Fibroblast of skin of abdomen (primary cell): ENCODE measurements at places on chromosomes 3 and 15.
A peak's percentile ranks its signal among the peaks of the same experiment; 100 is the strongest.

DNA sequence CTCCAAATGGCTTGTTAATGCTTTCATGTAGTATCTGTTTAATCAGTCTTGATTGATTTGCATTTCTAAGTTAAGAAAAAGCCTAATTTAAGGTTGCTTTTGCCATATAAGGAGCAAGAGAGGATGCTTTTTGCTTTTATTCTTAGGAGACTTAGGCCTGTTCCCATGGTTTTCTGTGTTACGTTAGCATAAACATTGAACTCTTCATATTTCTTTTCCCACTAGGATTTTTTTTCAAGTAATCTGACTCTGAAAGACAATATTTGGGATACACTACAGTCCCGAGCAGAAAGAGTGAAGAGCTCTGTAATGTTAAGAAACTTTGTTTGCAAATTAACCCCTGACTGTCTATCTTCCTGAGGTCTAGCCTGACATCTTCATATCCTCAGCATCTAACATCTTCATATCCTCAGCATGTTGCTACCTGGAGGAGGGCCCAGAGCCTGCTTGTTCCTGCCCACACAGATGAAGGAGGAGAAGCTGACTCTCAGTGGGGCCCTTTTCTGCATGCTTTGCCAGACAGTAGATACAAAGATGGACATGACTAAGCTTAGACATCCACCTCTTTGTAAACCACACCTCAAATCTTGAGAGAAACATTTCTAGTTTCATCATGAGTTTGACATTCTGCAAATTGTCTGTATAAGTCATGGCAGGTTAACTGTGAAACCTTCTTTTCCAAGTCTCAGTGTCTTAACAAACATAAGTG is 86.2 kb upstream of the COL6A5 start:
- no peak for DNase-seq

DNA sequence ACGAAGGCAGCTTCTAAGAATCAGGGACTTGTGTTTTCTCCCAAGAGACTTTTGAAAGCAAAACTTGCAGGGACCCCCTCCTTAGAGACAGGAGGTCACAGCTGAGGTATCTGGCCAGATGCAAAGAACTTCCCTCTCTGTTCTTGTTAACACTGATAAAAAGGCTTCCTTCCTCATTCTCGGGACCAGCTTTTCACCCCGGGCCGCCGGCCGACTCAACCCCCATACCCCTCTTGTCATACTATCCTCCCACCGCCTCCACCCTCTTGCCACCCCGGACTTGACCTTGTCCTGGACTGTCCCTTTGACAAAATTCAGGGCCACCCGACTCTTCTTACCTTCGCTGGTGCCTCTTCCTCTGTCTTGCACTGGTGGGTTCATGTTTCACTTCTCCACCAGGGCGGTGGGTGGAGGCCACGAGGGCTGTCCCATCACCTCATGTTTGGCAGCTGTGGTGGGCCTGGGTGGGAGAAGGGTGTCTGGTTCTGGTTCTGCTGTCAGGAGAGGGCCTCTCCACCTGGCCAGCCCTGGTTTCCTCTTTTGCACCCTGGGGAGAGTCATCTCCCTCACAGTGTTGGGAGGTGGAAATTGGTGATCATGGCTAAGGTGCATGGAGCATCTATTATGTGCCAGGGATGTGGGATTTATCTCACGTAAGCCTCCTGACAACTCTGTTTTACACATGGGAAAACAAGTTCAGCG is 32.5 kb downstream of the BHLHE40 start:
- DNase-seq = no peak

DNA sequence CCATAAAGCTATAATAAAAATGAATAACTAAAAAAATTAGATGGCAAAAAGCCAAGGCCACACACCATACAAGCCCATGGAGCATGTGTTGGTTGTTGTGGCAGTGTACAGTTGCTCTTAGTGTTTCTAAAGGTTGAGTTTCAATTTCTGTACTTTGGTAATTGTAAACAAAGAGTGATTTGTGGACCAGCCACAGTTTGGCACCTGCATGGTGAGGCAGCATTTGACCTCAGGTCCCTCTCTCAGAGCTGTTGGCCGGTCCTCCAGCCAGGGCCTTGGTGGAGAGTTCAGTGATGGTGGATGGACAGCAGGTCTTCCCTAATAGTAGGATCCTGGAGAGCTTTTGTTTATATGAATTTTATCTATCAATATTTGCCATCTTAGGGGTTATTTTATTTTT is 5.6 kb downstream of the ACAD9 start:
- DNase-seq = no peak

- no peak for DNase-seq
Measured at GRCh38 chr3:22691407-22691806, 511.7 kb upstream of the UBE2E2 start.

DNA sequence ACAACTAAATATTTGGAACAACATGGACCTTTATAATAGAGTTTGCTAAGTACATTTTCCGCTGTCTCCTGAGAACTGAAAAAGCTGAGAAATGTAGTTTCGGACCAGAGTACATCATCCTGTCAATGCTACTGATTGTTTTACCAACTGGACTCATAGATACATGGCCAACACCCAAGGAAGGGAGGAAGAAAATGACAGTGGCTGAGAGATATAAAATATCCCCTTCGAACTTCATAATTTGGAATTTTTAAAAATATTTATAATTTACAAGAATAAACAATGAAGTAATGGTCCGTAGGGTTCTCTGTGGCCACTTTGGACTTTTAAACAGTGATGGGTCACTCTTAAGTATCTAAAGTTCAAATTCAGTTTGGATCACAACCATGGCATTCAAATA is 1042.7 kb downstream of the MCTP2 start:
- DNase-seq = no peak

DNA sequence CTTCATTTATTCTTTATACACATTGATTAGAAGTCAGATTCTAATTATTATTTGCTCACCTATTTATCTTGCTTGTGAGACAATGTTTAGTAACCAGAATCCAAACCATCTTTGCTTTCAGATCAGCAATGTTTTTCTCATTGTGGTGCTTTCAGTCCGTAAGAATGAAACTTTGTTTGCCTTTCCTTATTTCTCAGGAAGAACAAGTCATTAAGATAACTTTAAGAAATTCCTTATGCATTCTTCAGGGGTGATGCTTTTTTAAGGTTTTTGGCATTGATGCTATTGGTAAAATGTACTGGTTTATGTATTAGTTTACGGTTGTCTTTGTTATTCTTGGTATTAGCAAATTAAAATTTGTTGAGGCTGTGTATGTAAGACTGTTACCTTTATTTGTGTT is 120.8 kb upstream of the POU1F1 start:
- DNase-seq = peak; percentile 43

- DNase-seq = peak; percentile 61
Measured at GRCh38 chr3:114319453-114319852, 25.6 kb downstream of the TIGIT start.

DNA sequence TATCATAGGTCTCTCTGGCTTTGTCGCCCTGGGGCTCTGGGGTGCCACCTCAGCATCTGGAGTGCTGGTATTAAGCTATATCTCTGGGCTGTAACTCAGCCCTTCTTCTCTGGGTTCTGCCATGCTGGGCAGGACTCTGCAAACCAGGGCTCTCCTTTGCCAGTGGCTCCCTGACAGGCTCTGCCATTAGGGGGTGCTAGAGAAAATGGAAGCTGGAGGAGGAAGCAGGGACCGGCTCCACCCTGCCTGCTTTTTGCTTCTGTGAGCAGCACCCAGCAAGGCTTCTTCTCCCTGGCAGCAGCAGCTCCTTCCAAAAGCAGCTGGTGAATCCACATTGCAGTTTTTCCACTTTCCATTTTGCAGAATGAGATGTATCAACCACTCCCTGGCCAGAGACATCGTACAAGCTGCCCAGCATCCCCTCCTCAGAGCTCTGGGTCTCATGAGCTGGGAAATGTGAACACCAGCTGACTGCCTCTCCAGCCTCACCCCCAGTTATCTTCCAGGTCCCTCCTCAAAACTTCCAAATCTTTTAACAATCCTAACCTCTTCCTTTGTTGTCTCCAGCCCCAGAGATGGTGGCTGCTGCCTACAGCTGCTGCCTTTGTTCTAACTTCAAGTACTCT is 165.0 kb downstream of the ABHD5 start:
- peak; percentile 65 for DNase-seq

DNA sequence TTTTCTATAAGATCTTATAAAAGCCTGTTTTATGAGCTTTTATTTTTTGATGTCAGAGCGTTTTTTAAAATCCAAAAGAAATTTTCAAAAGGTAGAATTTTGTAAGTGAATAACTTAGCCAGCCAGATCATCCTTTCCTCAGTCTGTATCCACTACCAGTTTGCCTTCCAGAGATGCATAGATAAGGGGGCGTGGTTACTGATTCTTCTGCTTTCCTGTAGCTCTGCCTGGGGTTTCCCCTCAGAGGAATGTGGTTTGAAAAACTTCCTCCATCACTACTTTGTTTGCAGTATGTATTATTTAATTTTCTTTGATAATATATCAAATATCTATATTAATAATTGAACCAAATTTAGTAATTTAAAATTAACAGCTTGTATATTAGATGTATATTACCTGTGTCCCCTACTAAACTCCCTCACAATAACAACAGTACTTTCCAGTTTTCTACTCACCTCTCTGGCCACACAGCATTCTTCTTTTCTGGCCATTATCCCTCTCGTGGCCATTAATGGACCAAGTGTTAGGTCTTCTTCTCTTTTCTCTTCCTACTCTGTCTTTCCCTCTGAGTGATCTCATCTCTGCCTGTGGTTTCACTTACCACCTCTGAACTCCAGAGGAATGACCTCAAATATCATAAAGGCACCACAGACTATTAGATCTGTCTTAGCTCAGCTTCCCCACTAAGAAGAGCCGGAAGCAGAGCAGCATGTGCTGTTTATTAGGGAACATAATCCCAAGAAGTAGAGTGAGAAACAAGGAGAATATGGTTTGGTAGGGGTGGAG is 239.7 kb downstream of the UBE2E2 start:
- DNase-seq = peak; percentile 58

GRCh38 chr3:161412123-161412522 is 40.8 kb upstream of the SPTSSB start:
- DNase-seq = no peak

DNA sequence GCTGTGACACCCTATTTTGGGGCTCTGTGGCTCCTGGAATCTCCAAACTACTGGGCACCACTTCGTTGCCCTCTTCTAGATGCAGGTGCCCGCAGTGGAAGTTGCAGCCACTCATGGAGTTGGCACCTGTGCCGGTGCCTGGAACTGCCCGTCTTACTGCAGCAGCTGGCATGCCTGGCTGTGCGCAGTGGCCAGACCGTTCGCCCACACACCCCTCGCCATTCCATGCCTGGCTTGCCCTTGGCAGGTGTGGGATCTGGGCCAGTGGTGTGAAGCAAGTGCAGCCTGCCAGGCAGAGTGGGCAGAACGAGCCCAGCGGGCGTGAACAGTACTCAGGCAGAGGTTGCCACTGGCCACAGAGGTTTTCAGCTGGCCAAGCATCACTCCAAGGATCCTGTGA is 1286.7 kb downstream of the ROBO1 start:
- no peak for DNase-seq

GRCh38 chr3:131960324-131960723 is 74.5 kb downstream of the CPNE4 start:
- DNase-seq = no peak

DNA sequence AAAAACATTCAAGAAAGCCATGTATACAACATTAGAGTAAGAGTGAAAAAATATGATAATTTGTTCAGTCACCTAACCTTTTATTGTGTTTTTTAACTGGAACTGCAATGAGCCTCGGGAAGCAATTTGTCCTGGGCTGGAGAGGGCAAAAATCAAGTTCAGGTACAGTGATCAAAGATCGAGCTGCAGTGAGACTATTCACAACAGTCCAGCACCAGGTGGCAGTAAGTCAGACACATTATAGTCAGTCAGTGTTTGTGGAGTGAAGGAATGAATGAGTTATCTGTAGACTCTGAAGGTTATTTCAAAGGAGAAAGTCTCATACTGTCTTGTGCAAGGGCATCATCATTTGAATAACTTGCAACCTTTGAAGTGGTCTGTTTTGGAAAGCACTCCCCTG is 116.6 kb downstream of the CHDH start:
- DNase-seq = no peak

GRCh38 chr3:28972921-28973320 is 307.9 kb upstream of the RBMS3 start:
- peak; percentile 64 for DNase-seq

DNA sequence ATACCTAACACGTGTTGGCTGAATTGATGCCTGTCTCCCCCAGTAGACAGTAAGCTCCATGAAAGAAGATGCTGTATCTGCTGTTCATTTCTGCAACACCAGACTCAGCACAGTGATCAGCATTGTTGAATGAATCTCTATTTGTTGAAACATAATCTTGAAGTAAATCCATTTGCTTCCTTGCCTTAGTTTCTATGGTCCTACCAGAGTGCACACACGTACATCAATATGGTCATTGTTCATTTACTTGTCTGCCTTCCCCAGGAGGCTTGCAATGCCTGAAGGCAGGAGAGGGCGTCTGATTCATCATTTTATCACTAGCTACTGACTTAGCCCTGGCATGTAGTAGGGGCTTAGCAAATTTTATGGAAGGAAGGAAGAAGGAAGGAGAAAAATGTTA is 19.2 kb downstream of the RBP2 start:
- DNase-seq = no peak

- no peak for DNase-seq
Measured at GRCh38 chr3:53533472-53533871, 39.1 kb downstream of the CACNA1D start.

- DNase-seq = no peak
Measured at GRCh38 chr3:10748040-10748439, 68.0 kb upstream of the SLC6A11 start.

GRCh38 chr3:194941360-194941955 is 255.8 kb downstream of the FAM43A start:
- DNase-seq = no peak

GRCh38 chr15:82999905-83000671 is 11.4 kb downstream of the C15orf40 start:
- peak; percentile 56 for DNase-seq

DNA sequence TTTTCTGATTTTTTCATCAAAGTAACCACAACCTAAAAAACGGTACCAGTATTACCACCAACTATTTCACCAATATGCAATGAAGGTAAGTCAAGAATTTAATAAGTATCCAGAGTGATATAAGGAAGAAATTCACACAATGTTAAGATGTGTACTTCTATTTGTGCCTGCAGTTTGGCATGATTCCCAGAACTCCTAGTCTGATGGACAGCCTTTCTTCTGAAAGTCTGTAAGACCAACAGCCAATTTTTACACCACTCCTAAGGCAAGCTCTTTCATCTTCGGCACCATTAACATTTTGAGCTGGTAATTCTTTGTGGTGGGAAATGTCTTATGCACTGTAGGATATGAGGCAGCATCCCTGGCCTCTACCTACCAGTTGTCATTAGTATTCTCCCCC is 108.3 kb downstream of the VPS13C start:
- DNase-seq = no peak

GRCh38 chr15:30030345-30030744 is 52.4 kb upstream of the GOLGA8J start:
- DNase-seq = no peak

DNA sequence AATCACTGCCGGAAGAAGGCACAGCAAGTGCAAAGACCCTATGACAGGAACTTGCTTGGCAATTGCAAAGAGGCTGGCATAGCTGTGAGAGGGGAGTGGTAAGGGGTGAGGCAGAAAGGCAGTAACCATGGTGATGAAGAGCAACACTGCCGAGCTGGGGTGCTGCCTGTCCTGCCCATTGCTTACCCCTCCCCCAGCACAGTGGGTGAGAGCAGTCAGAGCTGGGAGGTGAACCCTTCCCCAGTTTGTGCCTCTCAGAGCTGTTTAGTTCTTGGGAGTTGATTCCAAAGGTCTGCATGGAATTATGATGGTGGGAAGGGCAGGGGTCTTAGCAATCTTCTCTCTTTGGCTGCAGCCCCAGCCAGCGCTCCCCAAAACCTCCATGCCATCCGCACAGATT is 8.8 kb downstream of the TYRO3 start:
- DNase-seq = no peak

GRCh38 chr3:120172070-120172469 is 77.8 kb upstream of the GSK3B start:
- peak; percentile 80 for DNase-seq

GRCh38 chr3:129587566-129588210 is 18.8 kb downstream of the PLXND1 start:
- DNase-seq = no peak
